ENCODE measurements at places on chromosomes 2 and 18.
A peak's percentile ranks its signal among the peaks of the same experiment; 100 is the strongest.

DNA sequence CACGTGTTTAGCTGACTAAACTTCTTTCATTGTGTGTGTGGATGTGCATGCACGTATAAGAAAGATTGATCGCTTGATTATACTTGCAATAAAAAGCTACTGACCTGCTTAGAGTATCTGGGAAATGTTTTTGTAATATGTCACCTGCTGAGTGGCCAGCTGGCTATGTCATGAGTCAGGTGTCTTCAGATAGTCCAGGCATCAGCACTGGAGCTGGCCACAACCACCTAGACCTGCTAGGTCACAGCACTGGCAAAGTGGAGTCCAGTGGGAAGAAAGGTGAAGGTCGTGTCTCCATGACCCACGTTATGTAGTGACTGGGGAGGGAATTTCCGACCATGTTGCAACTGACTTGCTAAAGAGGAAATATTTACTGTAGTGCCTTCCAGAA lies 147.0 kb downstream of the ESCO1 start:
- DNase-seq, result no peak

GRCh38 chr2:210862283-210863065 lies 306.1 kb downstream of the CPS1 start:
- no peak for DNase-seq

DNA sequence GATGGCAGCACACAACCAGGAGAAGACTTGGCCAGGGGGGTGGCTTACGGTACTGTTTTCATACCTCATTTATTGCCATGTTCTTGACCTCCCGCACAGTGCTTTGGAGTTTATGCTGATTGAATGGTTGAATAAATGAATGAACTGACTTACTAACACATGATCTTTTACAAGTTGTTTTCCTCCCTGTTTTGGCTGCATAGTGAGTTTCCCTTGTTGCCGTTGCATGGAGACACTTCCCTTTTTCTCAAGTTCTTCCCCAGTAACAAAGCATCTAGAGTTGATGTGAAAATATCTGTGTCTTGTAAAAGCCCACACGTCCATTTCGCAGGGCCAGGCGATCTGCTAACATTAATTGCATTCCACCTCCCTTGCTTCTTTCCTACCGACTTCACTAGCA lies 35.7 kb upstream of the RAB1A start:
- DNase-seq, result no peak

DNA sequence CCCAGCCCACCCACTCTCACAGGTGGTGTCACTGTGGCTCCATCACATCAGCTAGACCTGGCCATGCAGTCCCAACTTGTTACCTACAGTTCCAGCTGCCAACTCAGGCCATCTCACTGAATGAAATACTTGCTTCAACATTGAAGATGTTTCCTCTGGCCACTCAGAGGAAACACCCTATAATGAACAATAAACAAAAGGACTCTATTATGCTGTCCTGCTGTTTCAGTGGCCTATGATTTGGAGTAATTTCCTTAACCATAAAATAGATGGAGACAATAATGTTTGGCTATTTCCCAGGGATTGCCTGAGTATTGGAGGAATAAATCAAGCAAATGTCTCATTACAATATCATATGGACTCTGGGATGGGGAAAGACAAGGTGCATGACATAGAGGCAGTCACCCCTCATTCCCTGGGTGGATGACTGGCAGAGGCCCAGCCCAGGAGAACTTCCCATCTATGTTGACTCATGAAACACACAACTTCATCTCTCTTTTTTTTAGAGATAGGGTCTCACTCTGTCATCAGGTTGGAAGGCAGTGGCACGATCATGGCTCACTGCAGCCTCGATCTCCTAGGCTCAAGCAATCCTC lies 134.4 kb downstream of the TGIF1 start:
- DNase-seq, result no peak

- no peak for DNase-seq
Measured at GRCh38 chr2:143842836-143843235, 677.1 kb downstream of the ZEB2 start.

DNA sequence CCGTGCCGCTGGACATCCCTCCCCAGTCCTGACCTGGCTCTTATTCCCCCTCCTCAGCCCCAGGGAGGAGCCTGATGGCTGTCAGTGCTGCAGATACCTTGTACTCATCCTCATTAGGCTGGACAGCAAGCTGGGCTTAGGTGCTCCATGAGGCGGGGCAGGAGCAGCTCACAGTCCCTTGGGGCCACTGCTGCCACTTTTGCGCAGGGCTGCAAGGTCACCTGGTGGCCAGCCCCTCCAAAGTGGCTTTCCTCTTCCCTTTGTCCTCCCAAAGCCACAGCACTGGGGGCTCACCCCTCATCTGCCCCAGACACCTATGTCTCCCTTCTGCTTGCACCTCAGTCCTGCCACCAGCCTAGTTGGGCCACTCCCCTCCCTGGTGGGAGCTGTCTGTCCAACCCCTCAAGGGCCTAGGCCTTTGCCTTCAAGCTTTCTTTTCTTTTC lies 60.8 kb downstream of the FAM168B start:
- no peak for DNase-seq

GRCh38 chr18:3067165-3067661 lies 54.3 kb upstream of the LPIN2 start:
- no peak for DNase-seq

DNA sequence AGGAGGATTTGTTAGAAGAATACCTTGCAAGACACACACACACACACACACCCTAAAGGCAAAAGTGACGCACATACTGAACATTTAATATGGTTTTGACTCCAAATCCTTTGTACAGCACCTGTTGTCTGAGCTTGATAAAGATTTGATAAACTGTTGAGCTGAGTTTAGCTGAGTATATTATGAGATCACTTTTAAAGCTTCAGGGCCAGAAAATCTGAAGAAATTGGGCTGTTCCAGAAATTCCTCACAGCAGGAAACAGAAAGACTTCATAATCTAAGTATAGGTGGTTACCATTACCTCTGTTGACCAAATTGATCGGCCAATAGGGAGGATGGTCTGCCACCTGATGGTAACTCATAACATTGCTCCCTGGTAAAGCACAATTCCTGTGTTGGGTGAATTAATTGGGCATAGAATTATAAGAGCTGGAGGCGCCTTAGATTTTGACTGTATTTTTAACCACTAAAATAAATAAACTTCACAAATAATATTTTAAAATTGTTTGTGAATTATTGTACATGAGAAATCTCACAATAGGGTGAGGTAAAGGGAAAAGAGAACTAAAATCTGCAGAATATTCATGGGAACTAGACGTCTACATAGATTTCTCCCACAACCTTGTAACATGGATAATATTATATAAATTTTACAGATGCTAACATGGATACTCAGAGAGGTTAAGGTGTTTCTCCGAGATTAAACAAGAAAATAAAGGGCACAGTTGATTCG lies 21.8 kb upstream of the RPIA start:
- peak; percentile 52 for DNase-seq

GRCh38 chr2:221447310-221447709 lies 124.8 kb downstream of the EPHA4 start:
- peak; percentile 35 for DNase-seq

DNA sequence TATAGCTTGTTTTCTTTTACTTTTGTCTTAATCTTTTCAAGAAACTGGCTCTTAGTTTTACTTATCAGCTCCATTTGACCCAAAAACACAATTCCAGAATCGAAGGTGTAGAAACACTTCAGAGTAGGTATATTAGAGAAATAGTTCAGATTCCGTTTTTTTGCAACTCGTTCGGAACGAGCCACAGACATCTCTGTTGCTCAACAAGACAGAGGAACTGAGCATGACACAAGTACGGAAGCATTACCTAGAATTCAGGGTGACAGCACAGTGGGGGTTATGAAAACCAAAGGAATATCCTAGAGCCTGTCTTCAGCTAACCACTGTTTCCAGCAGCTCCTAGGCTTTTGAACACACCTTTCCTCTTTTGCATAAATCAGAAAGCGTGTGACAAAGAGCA lies 5.0 kb downstream of the HRH4 start:
- DNase-seq, result no peak

DNA sequence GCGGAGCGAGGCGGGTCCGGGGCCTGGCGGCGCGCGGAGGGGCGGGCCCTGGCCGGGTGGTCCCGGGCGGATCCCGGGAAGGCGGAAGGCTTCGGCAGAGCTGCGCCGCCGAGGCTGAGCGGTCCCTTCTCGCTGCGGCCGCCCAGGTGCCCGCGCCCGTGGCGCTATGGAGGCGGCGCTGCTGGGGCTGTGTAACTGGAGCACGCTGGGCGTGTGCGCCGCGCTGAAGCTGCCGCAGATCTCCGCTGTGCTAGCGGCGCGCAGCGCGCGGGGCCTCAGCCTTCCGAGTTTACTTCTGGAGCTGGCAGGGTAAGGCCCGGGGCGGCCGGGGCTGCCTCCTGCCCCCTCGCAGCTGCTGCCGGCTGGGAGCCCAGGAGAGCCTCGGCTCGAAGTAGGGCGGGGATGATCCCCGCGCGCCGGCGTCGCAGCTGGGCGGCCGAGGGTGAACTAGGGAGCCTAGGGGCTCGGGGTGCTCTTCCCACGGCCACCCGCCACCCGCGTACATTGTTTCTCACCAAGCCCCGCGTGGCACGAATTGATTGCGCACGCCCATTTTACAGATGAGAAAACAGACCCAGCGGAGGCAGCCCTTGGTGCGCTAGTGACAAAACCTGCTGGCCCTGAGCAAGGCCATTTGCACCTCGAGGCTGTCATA lies at the start of gene SLC66A3:
TSS of gene SLC66A3 (plus strand) at position 87 of the 655 bp plus-strand sequence. CDS start at position 167, 80 bp downstream.
- peak; percentile 97 for DNase-seq

GRCh38 chr18:11387880-11388279 lies 221.5 kb upstream of the SLC35G4 start:
- DNase-seq, result peak; percentile 46

GRCh38 chr2:215218587-215219577 lies 80.5 kb upstream of the ABCA12 start:
- DNase-seq, result no peak

GRCh38 chr2:127386246-127386645 lies 1.5 kb downstream of the MAP3K2 start:
- no peak for DNase-seq

- no peak for DNase-seq
Measured at GRCh38 chr2:20476950-20477349, 30.1 kb downstream of the RHOB start.

GRCh38 chr2:155840661-155841060 lies 491.9 kb downstream of the NR4A2 start:
- DNase-seq, result no peak

- DNase-seq, result no peak
Measured at GRCh38 chr2:197453914-197454398, 604 bp downstream of the COQ10B start.
